Neuronal stem cell (in vitro differentiated cells): ENCODE measurements at places on chromosomes 4 and X.
A peak's percentile ranks its signal among the peaks of the same experiment; 100 is the strongest.

- H3K27me3 ChIP-seq: no peaks in the 10 kb centered on the region
- no peak overlapping the region for H3K4me3 ChIP-seq
- no peak for DNase-seq
Measured at GRCh38 chr4:78659665-78660064, 108.1 kb downstream of the ANXA3 start.

DNA sequence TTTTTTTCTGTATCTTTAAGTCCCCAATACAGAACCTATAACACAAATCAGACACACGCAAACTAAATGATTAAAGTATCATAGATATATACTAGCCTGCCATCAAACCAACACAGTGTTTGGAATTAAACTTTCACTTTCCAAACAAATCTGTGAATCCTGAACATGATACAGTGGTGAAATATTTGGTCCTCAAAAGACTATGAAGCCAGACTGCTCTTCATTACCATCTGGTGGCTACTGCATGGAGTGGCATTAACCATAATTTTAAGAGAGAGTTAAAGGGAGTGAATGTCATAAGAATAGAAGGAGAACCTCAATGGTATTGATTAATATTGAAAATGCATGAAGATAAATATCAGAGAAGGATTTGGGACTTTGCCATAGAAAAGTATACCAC, 9.2 kb upstream of the GABRA4 start:
- no peaks in the 10 kb centered on the region for H3K36me3 ChIP-seq
- no peak overlapping the region for H3K27ac ChIP-seq
- no peak for DNase-seq
- H3K4me1 ChIP-seq: no peaks in the 10 kb centered on the region
- H3K4me3 ChIP-seq: no peak overlapping the region

- no peak overlapping the region for H3K4me3 ChIP-seq
- no peaks in the 10 kb centered on the region for H3K36me3 ChIP-seq
- no peaks in the 10 kb centered on the region for H3K4me1 ChIP-seq
- no peak for DNase-seq
- no peaks in the 10 kb centered on the region for H3K27me3 ChIP-seq
- no peak overlapping the region for H3K27ac ChIP-seq
Measured at GRCh38 chr4:70654605-70655011, 11.7 kb downstream of the JCHAIN start.

DNA sequence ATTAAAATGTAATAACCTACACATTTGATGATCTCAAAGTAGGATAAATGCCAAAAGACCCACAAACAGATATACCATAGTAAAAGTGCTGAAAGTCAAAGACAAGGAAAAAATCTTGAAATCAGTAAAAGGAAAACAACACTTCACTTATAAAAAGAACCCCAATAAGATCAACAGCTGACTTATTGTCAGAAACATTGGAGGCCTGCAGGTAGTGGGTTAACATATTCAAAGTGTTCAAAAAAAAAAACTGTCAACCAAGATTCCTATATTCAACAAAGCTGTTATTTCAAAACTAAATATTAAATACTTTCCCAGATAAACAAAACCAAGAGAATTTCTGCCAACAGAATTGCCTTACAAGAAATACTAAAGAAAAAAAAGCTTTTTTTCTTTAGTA, 347.1 kb downstream of the GUCY2F start:
- H3K27ac ChIP-seq: no peak overlapping the region
- no peak overlapping the region for H3K4me3 ChIP-seq
- no peaks in the 10 kb centered on the region for H3K36me3 ChIP-seq
- no peak for DNase-seq
- no peaks in the 10 kb centered on the region for H3K27me3 ChIP-seq

DNA sequence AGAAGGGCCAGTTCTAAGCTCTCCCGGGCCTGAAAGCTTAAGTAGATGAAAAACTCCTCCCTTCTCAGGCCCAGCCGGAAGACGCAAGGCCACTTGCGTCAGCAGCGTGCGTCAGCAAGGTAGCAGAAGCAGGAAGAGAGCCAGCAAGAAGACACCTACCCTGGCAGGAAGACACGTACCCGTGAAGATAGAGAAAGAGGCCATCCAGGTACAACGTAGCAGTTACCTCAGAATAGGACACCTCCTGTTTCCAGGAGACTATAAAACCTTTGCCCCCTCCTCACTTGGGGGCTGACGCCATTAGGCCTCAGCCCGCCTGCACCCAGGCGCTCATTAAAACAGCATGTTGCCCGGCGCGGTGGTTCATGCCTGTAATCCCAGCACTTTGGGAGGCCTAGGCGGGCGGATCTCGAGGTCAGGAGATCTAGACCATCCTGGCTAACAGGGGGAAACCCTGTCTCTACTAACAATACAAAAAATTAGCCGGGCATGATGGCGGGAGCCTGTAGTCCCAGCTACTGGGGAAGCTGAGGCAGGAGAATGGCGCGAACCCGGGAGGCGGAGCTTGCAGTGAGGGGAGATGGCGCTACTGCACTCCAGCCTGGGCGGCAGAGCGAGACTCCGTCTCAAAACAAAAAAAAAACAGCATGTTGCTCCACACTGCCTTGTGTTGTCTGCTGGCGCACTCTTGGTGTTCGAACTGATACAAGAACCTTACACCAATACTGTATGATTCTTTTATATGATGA, 242.7 kb upstream of the NWD2 start:
- H3K27ac ChIP-seq: no peak overlapping the region
- H3K4me1 ChIP-seq: no peaks in the 10 kb centered on the region
- DNase-seq: no peak

DNA sequence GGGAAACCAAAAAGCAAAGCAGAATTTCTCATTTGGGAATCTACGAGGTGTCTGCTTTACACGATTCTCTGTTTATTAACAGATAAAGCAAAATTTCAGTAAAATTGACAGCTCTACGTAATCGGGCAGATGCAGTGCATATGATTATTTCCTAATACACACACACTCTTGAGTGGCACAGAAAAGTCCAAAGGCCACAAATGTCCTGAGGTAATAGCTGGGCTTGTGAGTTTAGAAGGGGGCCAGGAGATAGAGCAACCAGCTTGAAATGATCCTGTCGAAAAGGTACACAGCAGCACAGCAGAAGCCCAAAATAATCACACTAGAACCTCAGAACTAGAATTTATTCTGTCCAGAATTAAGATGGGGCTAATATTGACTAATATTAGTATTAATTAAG, 236.0 kb downstream of the FAT4 start:
- no peaks in the 10 kb centered on the region for H3K36me3 ChIP-seq
- H3K27me3 ChIP-seq: no peaks in the 10 kb centered on the region
- H3K4me3 ChIP-seq: no peak overlapping the region
- H3K27ac ChIP-seq: no peak overlapping the region
- no peaks in the 10 kb centered on the region for H3K4me1 ChIP-seq

GRCh38 chr4:187770345-187770744, 225.2 kb upstream of the ZFP42 start:
- no peaks in the 10 kb centered on the region for H3K36me3 ChIP-seq
- H3K4me3 ChIP-seq: no peak overlapping the region
- no peaks in the 10 kb centered on the region for H3K27me3 ChIP-seq
- no peak for DNase-seq

GRCh38 chrX:153726286-153727122, 1.8 kb downstream of the ABCD1 start:
- no peaks in the 10 kb centered on the region for H3K27me3 ChIP-seq
- peak; percentile 68 for DNase-seq
- no peak overlapping the region for H3K4me3 ChIP-seq
- H3K36me3 ChIP-seq: no peaks in the 10 kb centered on the region
- H3K27ac ChIP-seq: no peak overlapping the region

GRCh38 chr4:101501421-101501820, 154.1 kb upstream of the PPP3CA start:
- no peaks in the 10 kb centered on the region for H3K4me1 ChIP-seq
- H3K36me3 ChIP-seq: no peaks in the 10 kb centered on the region
- no peaks in the 10 kb centered on the region for H3K27me3 ChIP-seq
- DNase-seq: no peak

DNA sequence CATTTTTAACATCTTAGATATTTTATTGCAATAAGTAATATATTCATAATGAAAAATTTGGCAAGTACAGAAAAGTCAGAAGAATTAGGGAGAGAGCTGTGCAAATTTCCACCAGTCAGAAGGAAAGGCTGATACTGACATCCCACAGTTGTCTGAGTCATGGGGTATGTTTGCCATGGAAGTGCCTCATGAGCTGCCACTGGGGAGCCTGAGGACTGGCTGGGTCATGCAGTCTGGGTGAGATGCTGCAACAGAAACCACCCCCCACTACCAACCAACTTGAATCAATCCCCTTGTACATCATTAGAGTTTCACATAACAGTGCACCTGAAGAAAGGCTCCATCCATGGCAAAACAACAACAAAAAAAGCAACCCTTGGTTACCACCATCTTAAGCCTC, 45.2 kb upstream of the ENPP6 start:
- no peaks in the 10 kb centered on the region for H3K27me3 ChIP-seq
- no peak overlapping the region for H3K4me3 ChIP-seq
- no peak overlapping the region for H3K27ac ChIP-seq
- peaks cover 3% of the 10 kb centered on the region for H3K4me1 ChIP-seq

DNA sequence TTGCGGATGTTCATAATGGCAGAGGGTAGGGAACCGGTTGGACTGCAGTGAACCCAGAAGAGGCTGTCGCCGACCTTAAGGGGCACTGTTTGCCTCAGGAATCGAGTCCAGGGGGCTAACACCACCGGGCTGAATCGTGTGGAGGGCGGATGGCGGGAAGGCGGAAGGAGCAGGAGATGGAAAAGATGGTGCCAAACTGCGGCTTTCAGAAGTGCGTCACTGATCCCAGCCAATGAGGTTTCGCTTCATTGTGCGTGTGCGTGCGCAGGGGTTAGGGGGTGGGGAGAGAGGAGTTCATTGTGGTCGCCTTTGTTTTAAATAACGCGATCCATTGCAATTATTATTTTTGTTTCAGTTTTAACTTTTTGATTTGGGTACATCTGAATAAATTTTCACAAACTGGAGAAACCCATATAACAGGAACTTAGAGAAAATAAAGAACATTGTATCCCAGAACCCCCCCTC, at the start of gene NAA11:
TSS of gene NAA11 (minus strand) at position 198 of the 465 bp plus-strand sequence. CDS start at position 14, 184 bp downstream.
- no peaks in the 10 kb centered on the region for H3K27me3 ChIP-seq
- no peak within 1 kb of the TSS for H3K27ac ChIP-seq
- H3K36me3 ChIP-seq: no peaks in the 10 kb centered on the region
- no peak for DNase-seq
- H3K4me3 ChIP-seq: no peak within 1 kb of the TSS

GRCh38 chrX:80807606-80807991, 2.1 kb downstream of the BRWD3 start:
- no peaks in the 10 kb centered on the region for H3K4me1 ChIP-seq
- no peaks in the 10 kb centered on the region for H3K36me3 ChIP-seq
- DNase-seq: no peak
- peak overlapping the region; percentile 87 for H3K4me3 ChIP-seq

- H3K27me3 ChIP-seq: no peaks in the 10 kb centered on the region
- H3K36me3 ChIP-seq: peaks cover 23% of the 10 kb centered on the region
- H3K27ac ChIP-seq: no peak overlapping the region
- H3K4me1 ChIP-seq: no peaks in the 10 kb centered on the region
- no peak overlapping the region for H3K4me3 ChIP-seq
- no peak for DNase-seq
Measured at GRCh38 chr4:479972-480371, 19.0 kb downstream of the ZNF721 start.

GRCh38 chr4:103292959-103293358, 94.8 kb upstream of the CENPE start:
- no peak for DNase-seq
- H3K4me3 ChIP-seq: no peak overlapping the region
- H3K36me3 ChIP-seq: no peaks in the 10 kb centered on the region
- no peaks in the 10 kb centered on the region for H3K27me3 ChIP-seq
- no peaks in the 10 kb centered on the region for H3K4me1 ChIP-seq
